ENCODE measurements at places on chromosomes 16 and 17.

DNA sequence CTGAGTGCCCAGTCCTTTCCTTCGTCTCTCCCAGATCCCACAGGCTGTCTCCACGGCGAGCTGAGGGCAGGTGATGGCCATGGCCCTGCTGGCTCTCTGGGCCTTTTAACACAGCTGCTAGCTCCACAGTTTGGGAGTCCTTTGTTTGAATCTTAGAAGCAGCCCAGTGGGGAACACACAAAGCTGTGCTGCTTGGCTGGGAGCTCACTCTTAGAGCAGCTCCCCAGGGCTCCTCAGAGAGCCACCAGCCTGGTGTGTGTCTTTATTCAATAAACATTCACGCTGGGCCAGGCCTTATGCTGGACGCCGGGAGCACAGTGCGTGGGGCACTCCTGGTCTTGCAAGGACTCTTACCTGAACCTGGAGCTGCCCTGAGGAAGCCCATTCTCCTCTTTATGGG is 29.7 kb downstream of the WNT3 start:
- no peak for DNase-seq
- H3K36me3 ChIP-seq: no peaks in the 10 kb centered on the region
- H3K4me1 ChIP-seq: no peaks in the 10 kb centered on the region
- no peak overlapping the region for H3K4me3 ChIP-seq
- peaks cover 32% of the 10 kb centered on the region for H3K27me3 ChIP-seq
- no peak overlapping the region for H3K27ac ChIP-seq

- H3K27ac ChIP-seq: no peak overlapping the region
- no peaks in the 10 kb centered on the region for H3K4me1 ChIP-seq
- no peak overlapping the region for H3K4me3 ChIP-seq
- no peak for DNase-seq
Observed at GRCh38 chr16:450785-451512, 25.5 kb downstream of the RAB11FIP3 start.

DNA sequence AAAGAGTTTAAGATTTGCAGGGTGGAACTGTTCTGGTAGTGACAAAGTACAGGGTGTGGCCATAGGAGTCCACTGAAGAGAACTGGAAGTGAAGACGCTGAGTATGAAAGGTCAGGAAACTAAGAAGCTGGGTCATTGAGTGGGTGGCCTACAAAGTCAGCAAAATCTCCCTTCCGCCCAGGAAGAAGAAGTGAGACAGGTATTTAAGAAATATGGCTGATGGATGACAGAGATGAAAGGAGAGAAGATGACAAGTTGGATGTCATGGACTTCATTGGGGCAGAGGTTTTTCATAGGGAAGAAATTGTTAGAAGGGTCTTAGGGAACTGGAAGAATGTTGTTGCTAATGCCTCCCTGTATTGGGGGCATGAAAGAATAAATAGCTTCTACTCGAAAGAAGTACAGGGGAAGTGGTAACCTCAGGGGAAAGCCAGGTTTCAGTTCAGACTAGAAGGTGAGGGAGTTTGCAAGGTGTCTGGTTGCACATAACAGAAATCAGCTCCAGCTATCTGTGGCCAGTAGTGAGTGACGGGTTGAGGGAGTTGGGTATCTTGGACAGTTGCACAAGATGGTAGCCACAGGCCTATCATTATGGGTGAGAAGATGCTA is 33.6 kb upstream of the MED13 start:
- H3K27me3 ChIP-seq: no peaks in the 10 kb centered on the region
- no peak overlapping the region for H3K4me3 ChIP-seq
- no peak overlapping the region for H3K27ac ChIP-seq

DNA sequence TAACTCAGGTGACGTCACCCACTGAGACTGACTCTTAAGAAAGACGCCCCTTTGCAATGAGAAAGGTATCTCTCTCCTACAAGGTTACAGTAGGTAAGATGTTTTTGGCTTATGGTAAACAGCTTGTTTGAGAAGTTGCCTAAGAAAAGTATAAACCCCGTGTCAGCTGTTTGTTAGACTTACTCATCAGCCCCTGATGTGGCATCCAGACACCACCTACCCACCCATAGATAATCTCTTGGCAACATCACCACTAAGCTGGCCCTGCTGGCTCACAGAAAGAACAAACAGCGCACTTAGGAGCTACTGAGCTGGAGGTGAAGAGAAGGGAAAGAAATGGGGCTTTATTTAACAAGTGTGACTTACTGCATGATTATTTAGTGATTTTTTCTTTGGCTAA is 121.0 kb downstream of the PARN start:
- H3K4me3 ChIP-seq: no peak overlapping the region
- H3K27ac ChIP-seq: peak overlapping the region; percentile 52
- peaks cover 20% of the 10 kb centered on the region for H3K4me1 ChIP-seq
- H3K36me3 ChIP-seq: no peaks in the 10 kb centered on the region
- no peaks in the 10 kb centered on the region for H3K27me3 ChIP-seq
- DNase-seq: no peak

DNA sequence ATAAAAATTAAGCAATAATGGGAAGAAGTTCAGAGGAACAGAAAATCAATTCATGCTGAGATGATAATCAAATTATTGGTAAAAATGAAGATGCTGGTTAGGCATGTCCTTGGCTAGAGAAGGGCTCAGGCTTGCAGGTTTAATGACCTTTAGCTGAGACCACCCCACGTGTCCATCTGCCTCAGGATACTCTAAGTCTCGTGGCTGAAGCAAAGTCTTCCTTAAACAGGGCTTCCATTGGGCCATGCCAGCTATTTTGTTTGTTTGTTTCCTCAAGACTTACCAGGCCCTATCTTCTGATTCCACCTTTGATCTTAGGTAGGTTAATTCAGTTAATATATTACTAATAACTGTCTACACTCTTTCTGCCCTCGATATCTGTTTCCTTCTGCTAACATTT is 366.0 kb downstream of the CDH13 start:
- H3K4me3 ChIP-seq: no peak overlapping the region
- DNase-seq: no peak
- no peaks in the 10 kb centered on the region for H3K4me1 ChIP-seq
- no peaks in the 10 kb centered on the region for H3K27me3 ChIP-seq
- no peak overlapping the region for H3K27ac ChIP-seq

DNA sequence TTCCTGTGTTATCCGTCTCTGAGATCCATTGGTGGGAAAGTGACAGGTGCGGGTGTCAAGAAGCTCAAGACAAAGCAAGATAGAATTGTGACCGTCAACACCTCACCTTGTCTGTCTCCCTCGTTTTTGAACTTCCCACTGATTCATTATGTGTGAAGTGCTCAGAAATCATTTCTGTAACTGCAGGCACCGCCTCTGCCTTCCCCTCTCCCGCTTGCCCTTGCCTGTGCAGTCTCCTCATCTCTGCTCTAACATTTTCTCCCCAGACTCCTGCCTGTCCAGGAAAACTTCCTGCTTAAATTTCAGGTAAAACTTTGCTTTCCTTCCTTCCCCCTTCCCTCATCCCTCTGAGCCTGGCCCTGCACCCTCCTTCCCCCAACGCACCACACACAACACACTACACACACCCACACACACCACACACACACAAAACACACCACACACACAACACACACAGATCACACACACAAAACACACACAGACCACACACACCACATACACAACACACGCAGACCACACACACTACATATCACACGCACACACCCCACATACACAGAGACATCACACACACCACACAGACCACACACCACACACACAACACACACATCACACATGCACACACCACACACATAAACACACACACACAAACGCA is 25.7 kb downstream of the CALB2 start:
- peaks cover 42% of the 10 kb centered on the region for H3K4me1 ChIP-seq
- H3K27me3 ChIP-seq: no peaks in the 10 kb centered on the region
- H3K27ac ChIP-seq: no peak overlapping the region
- no peak for DNase-seq

DNA sequence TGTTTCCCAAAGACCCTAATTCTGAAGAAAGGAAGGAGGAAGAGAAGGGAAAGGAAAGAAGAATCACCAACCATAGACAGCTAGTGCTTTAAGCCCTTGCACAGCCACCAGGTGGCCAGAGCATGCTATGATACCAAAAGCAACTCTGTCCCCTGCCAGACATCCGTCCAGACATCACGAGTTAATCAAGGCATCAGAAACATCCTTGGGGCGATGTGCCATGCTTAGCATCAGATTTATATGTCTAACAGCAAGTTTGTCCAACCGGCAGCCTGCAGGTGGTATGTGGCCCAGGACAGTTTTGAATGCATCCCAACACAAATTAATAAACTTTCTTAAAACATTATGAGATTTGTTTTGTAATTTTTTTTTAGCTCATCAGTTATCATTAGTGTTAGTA is 2.9 kb upstream of the CRYBA1 start:
- H3K27me3 ChIP-seq: no peaks in the 10 kb centered on the region
- no peak overlapping the region for H3K27ac ChIP-seq
- peak; percentile 71 for DNase-seq
- no peak overlapping the region for H3K4me3 ChIP-seq

DNA sequence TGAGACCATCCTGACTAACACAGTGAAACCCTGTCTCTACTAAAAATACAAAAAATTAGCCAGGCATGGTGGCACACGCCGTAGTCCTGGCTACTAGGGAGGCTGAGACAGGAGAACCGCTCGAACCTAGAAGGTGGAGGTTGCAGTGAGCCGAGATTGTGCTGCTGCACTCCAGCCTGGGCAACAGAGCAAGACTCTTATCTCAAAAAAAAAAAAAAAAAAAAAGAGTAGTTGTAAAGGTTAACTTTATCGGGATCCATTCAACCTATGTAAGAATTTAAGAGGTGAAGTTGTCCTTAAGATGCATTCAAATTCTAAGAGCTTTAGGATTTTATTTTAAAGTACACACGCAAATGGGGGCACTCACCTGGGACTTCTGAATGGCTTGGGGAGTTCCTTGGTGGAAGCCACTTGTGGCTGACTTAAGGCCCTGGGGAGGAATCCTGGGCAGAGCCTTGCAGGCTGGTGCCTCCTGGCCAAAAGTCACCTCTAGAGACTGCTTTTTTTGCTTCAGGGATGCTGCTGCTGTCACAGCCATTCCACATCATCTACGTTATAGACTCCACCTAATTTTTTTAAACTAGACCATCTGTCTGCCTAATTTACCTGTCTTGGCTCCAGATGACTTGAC is 3.3 kb downstream of the CTCF start:
- H3K27me3 ChIP-seq: no peaks in the 10 kb centered on the region
- no peak overlapping the region for H3K27ac ChIP-seq
- no peaks in the 10 kb centered on the region for H3K36me3 ChIP-seq

- no peaks in the 10 kb centered on the region for H3K36me3 ChIP-seq
- H3K27ac ChIP-seq: no peak overlapping the region
- H3K4me3 ChIP-seq: no peak overlapping the region
- no peaks in the 10 kb centered on the region for H3K27me3 ChIP-seq
- H3K4me1 ChIP-seq: peaks cover 19% of the 10 kb centered on the region
- DNase-seq: no peak
Observed at GRCh38 chr16:85124636-85125346, 12.5 kb upstream of the CIBAR2 start.

DNA sequence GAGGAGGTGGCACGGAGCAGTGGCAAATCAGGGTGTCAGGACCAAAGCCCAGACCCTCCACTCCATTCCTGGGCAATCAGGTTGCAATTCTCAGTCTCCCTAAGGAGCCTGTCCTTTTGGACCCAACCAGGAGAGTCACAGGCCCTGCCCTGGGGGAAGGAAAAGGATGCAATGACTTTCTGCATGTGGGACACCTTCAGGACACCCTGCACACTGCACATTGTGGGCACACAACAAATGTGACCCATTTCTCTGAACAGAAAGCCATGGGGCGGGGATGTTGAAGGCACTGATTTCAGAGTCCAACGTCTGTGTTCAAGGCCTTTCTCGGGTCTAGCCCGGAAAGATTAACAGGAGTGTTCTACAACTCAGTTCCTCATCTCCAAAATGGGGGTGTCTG is 286.2 kb upstream of the FOXF1 start:
- H3K27me3 ChIP-seq: no peaks in the 10 kb centered on the region
- no peak overlapping the region for H3K4me3 ChIP-seq
- peaks cover 10% of the 10 kb centered on the region for H3K4me1 ChIP-seq
- DNase-seq: no peak
- H3K27ac ChIP-seq: no peak overlapping the region

- no peak overlapping the region for H3K27ac ChIP-seq
- DNase-seq: no peak
- H3K27me3 ChIP-seq: no peaks in the 10 kb centered on the region
- no peak overlapping the region for H3K4me3 ChIP-seq
Observed at GRCh38 chr17:80780381-80781198, 211.1 kb upstream of the CHMP6 start.

DNA sequence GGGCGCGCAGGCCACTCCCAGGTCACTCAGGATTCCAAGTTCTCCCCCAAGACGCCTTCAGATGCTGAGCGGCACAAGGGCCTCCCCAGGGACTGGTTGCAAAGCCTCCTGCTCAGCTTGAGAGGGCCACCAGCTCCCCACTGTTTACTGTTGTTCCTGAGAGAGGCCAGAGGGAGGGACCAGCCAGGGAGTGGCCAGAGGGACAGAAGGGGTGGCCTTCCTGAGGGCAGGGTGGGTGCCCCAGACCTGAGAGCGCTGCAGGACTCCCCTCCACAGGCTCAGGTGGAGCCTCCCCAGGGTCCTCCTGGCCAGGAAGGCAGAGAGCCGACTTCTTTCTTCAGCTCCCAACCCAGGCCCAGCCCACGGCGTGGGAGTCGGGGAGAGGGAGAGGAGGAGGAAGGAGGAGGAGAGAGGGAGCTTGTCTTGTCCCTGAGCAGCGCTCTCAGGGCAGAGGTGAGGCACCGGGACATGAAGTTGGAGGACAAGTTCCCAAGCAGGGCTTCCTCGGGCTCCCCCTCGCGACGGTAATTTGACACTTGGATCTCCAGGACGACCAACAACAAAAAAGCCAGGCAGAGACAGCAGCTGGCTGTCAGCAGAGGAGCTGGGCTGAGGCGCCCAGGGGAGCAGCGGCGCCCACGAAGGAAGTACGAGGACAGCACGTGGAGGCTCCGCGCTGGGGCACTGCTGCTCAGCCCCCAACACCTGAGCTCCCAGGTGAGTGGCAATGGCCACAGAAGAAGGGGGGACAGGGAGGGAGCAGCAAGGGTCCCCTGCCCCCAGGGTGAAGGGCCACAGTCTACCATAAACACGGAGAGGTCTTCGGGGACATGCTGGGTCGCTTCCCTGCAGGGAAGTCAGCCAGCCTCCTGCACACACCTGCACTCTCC is 497 bp downstream of the SMIM5 start:
- H3K36me3 ChIP-seq: no peaks in the 10 kb centered on the region
- DNase-seq: peak; percentile 97
- H3K27me3 ChIP-seq: no peaks in the 10 kb centered on the region

GRCh38 chr16:85819245-85819644 is 19.8 kb downstream of the COX4I1 start:
- no peaks in the 10 kb centered on the region for H3K4me1 ChIP-seq
- H3K27me3 ChIP-seq: 0 out of 2 replicates have a peak, but pooled peaks cover 4% of the 10 kb centered on the region
- no peaks in the 10 kb centered on the region for H3K36me3 ChIP-seq

DNA sequence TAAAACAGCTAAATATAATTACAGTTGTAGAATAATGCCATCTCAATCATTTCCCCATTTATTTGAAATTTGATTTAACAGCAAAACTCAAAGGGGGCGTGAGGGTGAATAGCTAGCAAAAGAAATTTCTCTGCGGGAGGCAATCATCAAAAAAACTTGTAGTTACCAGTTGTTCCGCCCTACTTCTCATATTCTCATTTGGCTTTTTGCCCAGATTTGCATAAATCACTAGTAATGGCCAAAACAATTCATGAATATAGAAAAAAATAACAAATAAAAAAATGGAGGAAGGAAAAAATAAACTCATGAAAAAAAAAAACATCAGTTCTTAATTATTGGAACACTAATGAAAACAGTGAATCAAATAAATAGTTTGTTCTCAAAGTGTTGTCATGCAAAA is 722.6 kb upstream of the KIF2B start:
- no peak overlapping the region for H3K4me3 ChIP-seq
- DNase-seq: no peak
- no peak overlapping the region for H3K27ac ChIP-seq
- H3K36me3 ChIP-seq: no peaks in the 10 kb centered on the region

Data from GM23338 (cell line).